ENCODE measurements at places on chromosomes 7 and 10. TPM values are rescaled to one million over a fixed set of nuclear protein-coding genes. Genes with fewer than 3 reads are reported as not detected.

DNA sequence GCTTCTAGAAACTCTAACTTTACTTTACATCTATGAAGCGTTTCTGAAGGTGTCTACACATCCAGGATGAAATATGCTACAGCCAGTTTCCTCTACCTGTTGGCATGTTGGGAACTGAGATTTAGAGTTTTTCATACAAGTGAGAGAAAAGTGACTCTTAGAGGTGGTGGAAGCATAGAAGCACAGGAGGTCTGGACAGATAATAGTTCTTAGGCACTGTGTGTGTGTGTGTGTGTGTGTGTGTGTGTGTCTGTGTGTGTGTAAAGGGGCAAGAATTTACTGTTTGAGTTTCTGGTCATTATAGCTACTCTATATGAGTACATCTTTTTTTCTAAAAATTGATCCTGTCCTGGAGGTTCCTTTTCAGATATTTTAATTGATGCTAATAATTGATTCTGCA, 110.7 kb upstream of the MTPN start:
- no peak for DNase-seq

GRCh38 chr7:142811154-142811737, 40.5 kb downstream of the PRSS2 start:
- DNase-seq = no peak

- peak; percentile 25 for DNase-seq
Observed at GRCh38 chr7:47186316-47186715, 395.6 kb downstream of the TNS3 start.

DNA sequence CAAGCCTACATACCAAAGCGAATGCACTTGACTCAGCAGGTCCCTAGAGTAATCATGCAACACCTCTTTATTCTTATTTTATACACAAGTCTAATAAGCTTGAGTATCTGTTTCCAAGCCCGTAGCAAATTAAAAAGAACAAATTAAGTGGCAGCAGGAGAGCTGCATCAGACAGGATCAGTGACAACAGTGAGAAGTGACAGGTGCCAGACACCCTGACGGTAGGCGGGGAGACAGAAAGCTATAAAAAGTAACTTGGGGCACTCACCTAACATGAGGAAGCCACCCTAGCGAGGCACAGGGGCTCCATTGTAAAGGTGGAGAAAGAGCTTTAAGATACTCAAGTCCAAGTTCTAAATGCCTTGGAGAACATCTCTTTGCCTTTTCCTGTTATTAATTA, 174.2 kb downstream of the PLXNA4 start:
- no peak for DNase-seq

The DHTKD1 gene
- 28.5 TPM for polyA plus RNA-seq

The DNAH11 gene
- polyA plus RNA-seq = 0.56 TPM

The EBLN1 gene
- not detected for polyA plus RNA-seq

All from GM12878 (cell line).